ENCODE measurements at places on chromosomes 11 and 22.
A peak's percentile ranks its signal among the peaks of the same experiment; 100 is the strongest.

DNA sequence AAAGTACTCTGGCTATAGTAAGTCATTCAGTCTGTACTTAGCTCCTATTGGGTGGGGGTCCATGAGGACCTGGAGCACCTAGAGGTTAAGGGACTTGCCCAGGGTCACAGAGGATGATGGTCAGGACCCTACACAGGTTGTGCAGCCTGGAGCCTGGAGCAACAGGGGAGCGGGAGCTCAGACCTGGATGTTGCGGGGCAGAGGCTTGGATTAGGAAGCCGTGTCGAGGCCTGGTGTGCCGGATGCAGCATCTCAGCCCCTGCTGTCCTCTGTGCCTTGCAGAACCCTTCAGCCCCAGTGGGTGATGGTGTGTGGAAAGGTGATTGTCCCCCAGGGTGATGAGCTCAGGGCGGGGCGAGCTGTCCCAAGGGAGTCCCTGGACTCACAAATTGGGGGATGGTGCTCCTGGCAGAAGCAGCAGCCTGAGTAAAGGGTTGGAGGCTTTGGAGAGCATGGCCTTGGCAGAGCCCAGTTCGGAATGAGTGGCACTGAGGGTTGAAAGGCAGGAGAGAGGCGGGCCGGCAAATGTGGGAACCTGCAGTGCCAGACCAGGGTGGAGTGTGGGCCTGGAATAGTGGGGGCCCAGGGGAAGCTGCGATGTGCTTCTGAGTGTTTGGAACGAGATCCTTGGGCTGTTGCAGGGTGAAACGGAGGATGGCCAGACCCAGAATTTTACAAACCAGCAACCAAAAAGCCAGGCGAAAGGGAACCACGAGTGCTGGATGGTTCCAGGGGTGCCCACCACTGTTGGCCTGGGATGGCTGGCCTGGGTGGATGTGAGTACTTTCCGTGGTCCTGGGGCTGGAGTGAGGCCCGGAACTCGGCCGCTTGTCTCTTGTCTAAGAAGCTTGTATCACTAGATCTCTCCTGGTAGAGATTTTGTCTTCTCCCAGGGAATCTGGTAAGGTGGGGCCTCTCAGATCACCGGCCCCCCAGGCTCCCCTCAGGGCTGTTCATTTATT is 2.9 kb downstream of the TPCN2 start:
- DNase-seq: peak; percentile 25

- DNase-seq: no peak
Measured at GRCh38 chr22:27952091-27952490, 33.0 kb upstream of the PITPNB start.

- DNase-seq: no peak
Measured at GRCh38 chr11:115705200-115705599, 201.0 kb upstream of the CADM1 start.

DNA sequence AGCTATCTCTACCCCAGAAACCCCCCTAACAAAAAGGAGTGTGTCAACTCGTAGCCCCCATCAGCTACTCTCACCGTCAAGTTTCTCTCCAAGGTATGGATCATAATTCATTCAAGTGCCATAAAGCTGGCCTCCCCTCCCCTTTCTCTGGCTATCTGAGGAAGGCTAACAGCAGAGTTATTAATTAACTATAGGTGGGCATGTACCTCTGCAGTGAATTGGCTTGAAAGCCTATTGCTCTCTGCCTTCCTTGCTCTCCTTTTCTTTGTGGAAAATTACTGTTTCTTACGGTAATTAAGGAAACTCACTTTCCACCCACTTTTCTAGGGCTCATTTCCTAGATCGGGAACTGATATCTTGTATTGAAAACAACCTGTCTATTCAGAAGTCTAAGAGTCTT is 14.1 kb downstream of the POLA2 start:
- no peak for DNase-seq

GRCh38 chr11:97814325-97814959 is 1206.3 kb upstream of the CNTN5 start:
- DNase-seq: no peak

- DNase-seq: no peak
Measured at GRCh38 chr11:106172386-106172991, 95.0 kb downstream of the AASDHPPT start.

DNA sequence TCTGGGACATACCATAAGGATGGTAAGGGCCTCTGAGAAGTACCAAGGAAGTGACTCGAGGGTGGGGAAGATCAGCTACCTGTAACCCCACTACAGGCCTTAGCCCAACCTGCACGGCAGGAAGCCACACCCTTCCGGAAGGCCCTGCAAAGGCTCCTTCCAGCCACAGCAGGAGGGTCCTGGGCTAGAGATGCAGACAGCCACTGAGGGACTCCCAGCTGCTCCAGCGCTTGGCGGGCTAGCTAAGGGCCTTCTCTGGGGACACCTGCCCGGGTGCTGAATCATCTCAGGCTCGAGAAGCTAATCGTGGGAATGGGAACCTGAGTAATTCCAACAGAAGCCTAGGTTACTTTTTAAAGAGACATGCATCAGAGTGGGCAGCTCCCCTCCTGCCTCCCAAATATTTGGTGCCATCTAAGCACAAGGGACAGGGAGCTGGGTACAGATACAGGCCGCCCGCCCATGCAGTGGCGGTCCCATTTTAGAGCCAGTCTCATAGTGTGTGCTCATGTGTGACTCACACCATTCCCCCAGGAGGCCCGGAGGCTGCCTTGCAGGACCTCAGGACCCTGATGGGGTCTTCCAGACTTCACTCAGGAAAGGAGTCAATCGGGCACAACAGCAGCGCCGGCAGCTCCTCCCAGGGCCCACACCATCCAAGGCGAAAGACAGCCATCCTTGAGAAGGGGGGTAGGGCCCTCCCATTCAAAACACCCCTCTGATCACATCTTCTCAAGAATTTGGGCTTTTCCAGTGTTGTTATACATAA is 8.0 kb downstream of the MYH9 start:
- peak; percentile 33 for DNase-seq

GRCh38 chr11:69401715-69402114 is 79.7 kb upstream of the LINC01488 start:
- no peak for DNase-seq

DNA sequence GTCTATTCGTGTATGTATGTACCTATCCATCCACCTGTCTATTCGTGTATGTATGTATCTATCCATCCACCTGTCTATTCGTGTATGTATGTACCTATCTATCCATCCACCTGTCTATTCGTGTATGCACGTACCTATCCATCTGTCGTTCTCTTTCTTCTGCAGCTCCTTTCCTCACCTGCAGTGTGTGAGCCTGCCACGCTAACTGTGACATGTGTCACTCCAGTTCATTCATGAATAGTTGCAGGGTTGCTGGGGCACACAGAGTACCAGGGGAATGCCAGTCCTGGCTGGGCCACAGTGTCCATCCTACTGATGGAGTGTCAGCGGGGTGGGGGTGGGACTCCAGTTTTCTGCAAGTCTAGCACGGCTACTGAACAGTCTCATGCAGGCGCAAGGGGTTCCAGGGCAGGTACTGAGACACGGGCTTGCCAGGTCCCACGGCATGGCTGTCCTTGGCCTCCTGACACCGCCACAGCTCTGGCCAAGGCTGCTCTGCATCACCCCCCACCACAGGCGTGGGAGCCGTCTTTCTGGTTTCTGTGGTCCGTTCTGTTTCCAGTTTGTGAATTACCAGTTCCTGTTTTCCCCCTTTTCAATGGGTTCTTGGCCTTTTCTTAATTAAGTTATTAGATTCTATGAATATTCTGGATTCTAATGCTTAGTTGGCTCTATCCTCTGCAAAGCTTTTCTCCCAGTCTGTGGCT is 88.8 kb upstream of the CLDN5 start:
- no peak for DNase-seq

- no peak for DNase-seq
Measured at GRCh38 chr11:113519989-113520613, 44.9 kb upstream of the DRD2 start.

GRCh38 chr11:43908683-43909082 is 28.1 kb downstream of the ALKBH3 start:
- DNase-seq: no peak

GRCh38 chr22:29720811-29721323 is 1.1 kb downstream of the CABP7 start:
- DNase-seq: no peak

GRCh38 chr11:117160826-117161225 is 16.7 kb downstream of the PAFAH1B2 start:
- no peak for DNase-seq

DNA sequence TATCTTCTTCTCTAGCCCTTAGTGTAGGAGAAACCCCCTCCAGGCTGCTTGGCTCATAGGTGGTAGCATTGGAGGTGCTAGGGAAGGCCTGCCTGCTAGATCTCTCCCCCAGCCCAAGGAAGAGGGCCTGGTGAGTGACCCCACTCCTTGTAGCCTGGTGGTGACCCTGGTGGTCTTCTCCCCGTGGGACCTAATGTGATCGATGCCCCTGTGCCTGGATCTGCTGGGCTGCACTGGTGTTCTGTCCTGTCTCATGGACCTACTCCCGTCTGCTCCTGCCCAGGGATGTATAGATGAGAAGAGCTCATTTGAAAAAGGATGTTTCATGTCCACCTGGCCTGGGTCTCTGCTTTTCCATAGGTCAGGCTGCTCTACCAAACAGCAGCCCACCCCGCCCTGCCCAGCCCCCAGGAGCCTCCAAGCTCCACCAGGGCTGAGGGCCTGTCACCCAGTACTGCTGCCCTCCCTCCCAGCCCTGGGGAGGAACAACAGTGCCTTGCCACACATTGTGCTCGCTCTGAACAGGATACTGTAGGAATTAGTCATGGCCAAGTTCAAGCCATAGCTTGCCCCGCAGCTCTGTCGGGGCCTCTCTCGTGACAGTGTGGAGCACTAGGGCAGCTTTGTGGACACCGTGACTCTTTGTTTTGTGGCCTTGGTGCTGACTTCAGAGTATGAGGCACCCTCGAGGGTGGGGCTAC is 19.7 kb downstream of the SLC37A2 start:
- DNase-seq: no peak

DNA sequence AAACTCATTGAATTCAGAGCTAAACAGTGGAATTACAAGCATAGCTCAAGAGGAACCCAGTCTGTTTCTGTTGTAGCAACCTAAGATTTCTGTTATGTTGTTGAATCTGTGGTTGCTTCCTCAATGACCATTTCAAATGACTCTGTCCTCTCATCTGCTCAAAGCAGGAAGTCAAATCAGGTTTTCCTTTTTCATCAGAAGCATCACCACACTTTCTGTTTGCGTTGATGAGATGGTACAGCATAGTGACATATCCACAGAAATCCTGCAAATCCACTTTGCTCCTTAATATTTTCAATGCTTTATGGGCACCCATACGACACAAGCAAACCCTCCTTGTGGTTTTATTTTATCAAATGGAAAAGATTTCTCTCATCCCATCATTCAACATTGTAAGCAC is 12.6 kb upstream of the UCP2 start:
- DNase-seq: no peak
